Spleen (tissue), 13 donors: ENCODE measurements at places on chromosomes 11 and 22. TPM values are rescaled to one million over a fixed set of nuclear protein-coding genes. Genes with fewer than 3 reads are reported as not detected.

DNA sequence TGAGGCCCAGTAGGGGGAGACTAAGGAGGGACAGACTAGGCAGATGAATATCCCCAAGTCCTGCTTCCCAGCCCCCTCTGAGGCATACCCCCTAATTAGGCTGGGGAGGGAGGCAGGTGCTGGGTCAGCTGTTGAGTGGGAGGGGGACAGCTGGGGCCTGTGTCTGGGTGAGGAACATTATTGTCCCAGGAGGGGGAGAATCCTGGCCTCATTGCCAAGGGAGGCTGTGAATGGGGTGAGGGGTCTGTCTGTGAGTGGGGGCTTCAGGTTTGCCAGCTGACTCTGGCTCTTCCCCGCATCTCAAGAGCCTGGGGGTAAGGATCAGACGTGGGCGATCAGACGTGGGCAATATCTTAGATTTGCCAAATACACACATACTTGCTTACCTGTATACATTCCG is 2.1 kb downstream of the INPPL1 start:
- H3K36me3 ChIP-seq = peaks cover 38% of the 10 kb centered on the region
- no peaks in the 10 kb centered on the region for H3K27me3 ChIP-seq
- no peak overlapping the region for H3K27ac ChIP-seq
- peak; percentile 64 for DNase-seq

GRCh38 chr11:64475145-64475544 is 115.9 kb upstream of the SLC22A12 start:
- H3K27me3 ChIP-seq = no peaks in the 10 kb centered on the region
- H3K27ac ChIP-seq = no peak overlapping the region
- no peak overlapping the region for H3K4me3 ChIP-seq
- H3K36me3 ChIP-seq = no peaks in the 10 kb centered on the region
- no peak for DNase-seq

PRAME gene
- 0.04 TPM for polyA plus RNA-seq

RFPL3 gene
- 0.06 TPM for polyA plus RNA-seq

TNNI2 gene
- 21.8 TPM for polyA plus RNA-seq

DNA sequence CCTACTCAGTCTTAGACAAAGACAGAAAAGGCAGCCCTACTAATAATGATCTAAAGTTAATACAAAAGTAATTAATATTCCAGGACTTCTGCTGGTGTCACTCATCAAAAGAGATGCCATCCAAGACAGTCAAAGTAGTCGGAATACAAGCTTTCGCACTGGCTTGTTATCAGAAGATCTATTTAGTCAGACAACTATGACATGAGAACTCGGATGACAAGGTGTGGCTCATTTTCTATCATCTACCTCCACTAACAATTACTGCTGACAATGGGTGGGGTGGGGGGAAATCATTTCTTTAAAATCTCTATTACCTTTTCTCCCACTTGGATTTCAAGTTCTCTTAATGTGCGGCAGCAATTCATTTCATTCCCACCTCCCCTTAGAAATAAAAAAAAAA is 56.7 kb downstream of the EFCAB6 start:
- no peaks in the 10 kb centered on the region for H3K4me1 ChIP-seq
- H3K27me3 ChIP-seq = peaks cover 14% of the 10 kb centered on the region
- no peak overlapping the region for H3K4me3 ChIP-seq
- H3K27ac ChIP-seq = no peak overlapping the region
- no peak for DNase-seq

DNA sequence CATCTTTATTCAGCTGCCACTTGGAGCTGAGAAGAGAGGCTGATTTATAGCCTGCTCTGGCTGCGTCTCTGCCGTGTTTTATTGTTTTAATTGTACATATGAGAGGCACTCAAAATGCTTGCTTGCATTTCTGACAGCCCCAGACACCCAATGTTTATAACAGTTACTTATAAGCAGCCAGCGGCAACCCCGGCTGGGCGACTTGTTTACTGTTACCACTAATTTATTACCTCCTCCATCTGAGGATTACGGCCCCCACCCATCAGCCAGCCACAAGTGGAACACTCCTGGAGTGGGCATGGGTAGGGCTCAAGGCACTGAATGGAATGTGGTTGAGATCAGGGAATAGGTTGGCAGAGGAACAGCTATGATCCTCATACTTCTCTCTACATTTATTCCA is 61.2 kb downstream of the CLPB start:
- no peak for DNase-seq
- H3K27ac ChIP-seq = no peak overlapping the region
- no peaks in the 10 kb centered on the region for H3K4me1 ChIP-seq
- H3K4me3 ChIP-seq = no peak overlapping the region
- H3K36me3 ChIP-seq = no peaks in the 10 kb centered on the region

DNA sequence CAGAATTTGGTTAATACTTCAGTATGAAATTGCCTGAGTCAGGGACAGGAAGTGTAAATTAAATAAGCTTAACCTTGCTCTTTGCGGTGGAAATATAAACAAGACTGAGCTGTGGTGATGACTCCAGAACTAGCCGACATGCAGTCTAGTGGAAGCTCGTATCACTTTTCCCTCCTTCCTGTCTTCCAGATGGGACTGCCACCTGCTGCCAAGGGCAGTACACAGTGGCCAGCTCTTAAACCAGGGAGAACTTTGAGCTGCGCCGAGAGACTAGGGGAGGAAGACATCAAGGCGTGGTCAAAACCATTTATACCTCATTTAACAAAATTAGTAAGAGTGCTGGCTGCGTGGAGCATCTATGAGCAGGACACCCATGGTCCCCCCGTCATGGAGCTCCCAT is 31.3 kb upstream of the CTTN start:
- peaks cover 19% of the 10 kb centered on the region for H3K4me1 ChIP-seq
- H3K27me3 ChIP-seq = no peaks in the 10 kb centered on the region
- H3K36me3 ChIP-seq = peaks cover 25% of the 10 kb centered on the region
- H3K4me3 ChIP-seq = no peak overlapping the region
- no peak for DNase-seq

- no peaks in the 10 kb centered on the region for H3K4me1 ChIP-seq
- no peak overlapping the region for H3K27ac ChIP-seq
- H3K27me3 ChIP-seq = no peaks in the 10 kb centered on the region
- H3K36me3 ChIP-seq = no peaks in the 10 kb centered on the region
These were observed 399.5 kb downstream of the BUD13 start for GRCh38 chr11:116373104-116373944.

SEPTIN3 gene
- 0.07 TPM for polyA plus RNA-seq
